ENCODE measurements at places on chromosomes 2 and 18.

DNA sequence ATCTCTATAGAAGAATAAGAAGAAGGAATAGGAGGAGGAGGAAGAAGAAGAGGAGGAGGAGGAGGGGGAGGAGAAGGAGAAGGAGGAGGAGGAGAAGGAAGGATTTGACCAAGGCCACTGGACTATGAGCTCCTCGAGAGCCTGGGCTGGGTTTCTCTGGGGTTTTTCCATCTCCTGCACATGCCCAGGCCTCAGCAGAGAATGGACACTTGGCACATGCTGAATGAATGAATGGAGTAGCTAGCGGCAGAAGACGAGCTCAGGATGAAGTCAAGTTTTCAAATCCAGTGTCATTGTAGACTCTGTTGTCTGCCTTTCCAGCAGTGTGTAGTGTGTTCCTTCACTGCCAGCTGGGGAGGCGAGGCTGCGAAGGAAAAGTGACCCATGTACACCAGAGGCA lies 2.2 kb downstream of the MYO7B start:
- no peak for DNase-seq

GRCh38 chr2:117774716-117775115 lies 39.8 kb upstream of the DDX18 start:
- DNase-seq: no peak

GRCh38 chr2:186309901-186310300 lies 176.2 kb upstream of the ZC3H15 start:
- DNase-seq: no peak

DNA sequence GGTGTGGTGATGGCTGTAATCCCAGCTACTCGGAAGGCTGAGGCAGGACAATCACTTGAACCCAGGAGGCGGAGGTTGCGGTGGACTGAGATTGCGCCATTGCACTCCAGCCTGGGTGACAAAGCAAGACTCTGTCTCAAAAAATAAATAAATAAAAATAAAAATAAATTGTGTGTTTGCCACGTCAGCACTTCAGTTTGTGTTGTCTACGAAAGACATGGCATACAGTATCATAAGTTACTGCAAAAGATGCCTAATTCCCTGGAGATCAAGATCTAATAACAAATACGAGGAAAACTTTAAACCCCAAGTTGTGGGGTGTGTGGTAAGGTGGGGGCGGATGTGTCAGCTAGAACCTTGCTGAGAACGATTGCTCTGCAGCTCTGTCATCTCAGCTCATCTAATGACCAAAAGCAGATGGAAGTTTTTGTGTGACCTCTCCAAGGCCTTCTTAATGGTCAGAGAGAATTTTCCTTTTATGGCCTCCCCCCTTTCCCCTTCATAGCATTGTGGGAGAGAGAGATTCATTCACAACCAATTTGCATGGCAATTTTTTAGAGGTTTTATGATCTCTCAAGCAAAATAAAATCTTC lies 11.3 kb downstream of the NPAS2 start:
- DNase-seq: no peak

DNA sequence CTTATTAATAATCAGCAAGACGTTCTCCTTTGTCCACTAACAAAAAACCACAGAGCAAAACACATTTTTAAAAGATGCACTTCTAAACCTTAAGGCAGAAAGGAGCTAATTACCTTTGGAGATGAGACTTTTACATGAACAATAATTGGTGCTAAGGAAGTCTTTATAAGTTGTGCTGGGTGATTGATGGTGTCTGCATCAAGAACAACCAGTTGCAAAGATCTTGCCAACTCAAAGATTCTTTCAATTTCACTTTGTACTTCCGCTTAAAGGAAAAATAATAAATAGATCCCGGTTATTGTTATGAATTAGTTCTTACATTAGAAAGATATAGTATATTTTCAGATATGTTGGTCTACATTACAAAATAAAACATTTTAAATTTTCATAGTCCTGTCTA lies 26.9 kb upstream of the ARL5A start:
- DNase-seq: no peak

DNA sequence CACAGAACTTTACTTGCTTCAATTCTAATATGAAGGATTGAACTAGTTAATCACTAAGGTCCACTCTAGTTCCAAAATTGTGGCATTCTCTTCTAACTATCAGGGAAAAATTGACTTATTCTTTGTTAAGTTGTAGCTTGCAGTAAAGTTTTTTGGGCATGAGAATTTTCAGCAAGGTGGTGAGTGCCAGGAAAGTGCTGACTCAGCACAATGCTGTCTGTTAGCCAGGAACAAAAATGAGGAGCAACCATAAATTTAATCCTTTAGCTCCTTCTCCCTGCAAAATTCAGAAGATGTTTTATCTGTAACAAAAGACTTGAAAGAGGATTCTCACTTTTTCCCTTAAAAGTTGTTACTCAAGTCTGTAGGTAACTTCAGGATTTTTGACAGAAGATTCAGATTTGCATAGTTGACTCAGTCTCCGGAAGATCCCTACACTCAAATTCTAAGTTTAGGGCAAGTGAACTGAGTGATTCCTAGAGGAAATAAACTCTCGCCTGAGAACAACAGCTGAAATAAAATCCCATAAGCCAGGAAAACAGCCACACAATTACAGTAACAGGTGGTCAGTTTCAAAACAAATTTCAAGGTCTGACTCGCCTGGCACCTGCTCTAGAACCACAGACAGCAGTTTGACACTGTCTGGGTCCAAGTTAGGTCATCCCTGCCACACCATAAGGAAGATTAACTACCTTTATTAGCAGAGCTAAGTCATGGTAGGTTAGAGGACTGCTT lies 20.2 kb upstream of the DARS1 start:
- DNase-seq: no peak

DNA sequence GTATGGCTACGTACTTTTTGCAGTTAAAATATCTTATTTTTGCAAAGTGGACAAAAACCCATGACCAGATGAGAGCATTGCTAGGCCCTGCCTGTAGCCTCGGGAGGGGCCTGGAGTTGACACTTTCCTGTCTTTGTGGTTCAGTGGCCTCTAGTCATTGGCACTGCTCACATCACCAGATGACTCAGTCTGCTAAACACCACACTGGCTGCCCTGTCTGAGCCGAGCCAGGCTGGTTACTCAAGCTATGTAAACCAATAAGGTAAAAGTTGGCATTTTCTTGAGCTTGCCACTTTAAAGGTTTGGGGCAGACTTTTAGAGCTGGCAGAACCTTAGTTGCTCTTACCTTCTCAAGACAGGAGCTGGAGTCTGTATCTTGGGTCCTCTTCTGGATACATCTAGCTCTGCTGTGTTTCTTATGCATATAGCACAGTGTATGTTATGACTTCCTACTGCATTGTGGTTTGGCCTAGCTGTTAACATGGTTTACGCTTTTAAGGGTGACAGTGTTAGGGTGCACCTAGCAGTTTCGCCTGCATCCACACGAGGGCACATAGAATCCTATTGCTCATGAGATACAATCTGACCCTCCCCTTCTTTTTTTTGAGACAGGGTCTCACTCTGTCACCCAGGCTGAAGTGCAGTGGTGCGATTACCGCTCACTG lies 76.4 kb downstream of the AP1S3 start:
- DNase-seq: no peak

DNA sequence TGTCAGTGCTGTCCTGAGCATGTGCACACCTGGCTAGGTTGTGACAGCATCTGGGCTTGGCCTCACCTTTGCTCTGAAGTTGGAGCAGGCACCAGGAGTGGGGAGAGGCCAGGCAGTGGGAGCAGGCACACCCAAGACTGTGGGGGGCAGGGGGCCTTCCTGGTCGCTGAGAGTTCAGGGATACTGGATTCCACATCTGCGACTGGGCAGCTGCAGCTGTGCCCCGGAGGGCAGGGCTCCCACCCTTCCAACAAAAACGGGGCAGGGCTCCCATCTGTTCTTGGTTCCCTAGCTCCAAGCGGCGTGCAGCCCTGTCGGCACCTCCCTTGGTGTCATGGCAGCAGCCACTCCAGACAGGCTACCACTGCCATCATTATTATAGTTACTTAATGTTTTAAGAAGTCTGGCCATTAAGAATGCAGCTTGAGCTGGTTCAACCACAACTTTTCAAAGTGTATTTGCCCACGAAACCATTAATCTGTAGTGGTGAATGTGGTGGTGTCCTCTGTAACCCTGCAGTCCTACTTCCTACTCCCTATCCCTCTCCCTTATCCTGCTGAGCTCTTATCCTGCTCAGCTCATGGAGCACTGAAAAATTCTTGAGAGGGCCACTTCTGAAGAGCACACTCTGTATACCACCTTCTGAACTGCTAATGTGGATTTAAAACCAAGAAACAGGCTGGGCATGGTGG lies 48.0 kb upstream of the RAB1A start:
- DNase-seq: no peak

GRCh38 chr2:73532381-73532780 lies 109.8 kb downstream of the NAT8 start:
- no peak for DNase-seq

DNA sequence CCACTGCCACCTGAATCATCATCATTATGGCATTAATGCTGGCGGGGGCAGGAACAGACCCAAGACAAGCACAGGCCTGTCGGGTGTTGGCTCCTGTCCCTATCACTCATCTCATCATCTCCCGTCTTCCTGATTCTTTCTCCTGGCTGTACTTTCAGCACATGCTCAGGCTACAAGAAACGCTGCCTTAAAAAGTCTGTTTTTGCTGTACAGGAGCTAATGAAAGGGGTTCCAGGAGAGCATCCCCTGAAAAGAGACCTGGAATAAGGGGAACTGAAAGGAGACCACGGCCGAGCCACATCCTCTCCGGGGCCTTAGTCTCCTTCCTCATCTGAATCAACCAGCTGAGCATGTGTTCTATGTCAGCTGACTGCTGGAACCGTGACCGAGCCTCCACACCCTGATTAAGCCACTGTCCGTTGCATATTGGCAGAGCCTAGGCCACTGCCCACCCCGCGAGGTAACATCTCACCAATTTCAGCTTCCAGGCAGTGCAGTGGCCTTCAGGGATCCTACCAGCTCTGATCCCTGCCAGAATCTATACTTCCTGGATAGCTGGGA lies 62.6 kb downstream of the DNMT3A start:
- no peak for DNase-seq

DNA sequence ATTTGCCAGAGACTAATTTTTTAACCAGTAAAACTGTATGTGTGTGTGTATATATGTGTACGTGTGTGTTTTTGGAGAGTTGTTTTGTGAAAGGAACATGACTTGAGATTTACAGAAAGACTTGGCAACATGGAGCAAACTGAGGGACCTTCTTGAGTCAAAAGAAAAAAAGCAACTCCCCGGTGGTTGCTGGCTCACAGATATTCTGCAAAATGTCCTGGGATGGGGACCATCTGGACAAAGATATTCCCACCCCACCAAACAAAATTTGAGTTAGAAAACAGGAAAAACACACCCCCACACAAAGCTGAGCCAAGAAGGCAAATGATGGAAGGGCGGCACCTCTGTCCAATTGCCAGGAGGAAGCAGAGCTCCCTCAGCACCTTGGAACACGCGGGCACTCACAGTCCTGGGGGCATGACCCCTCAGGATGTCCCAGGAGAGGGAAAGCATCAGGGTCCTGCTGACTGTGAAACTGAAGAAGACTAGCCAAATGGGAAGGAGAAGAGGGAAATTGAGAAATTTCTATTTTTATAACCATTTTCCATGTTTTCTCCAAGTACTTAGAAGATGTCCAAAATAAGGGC lies 290.2 kb upstream of the ACVR2A start:
- DNase-seq: no peak

DNA sequence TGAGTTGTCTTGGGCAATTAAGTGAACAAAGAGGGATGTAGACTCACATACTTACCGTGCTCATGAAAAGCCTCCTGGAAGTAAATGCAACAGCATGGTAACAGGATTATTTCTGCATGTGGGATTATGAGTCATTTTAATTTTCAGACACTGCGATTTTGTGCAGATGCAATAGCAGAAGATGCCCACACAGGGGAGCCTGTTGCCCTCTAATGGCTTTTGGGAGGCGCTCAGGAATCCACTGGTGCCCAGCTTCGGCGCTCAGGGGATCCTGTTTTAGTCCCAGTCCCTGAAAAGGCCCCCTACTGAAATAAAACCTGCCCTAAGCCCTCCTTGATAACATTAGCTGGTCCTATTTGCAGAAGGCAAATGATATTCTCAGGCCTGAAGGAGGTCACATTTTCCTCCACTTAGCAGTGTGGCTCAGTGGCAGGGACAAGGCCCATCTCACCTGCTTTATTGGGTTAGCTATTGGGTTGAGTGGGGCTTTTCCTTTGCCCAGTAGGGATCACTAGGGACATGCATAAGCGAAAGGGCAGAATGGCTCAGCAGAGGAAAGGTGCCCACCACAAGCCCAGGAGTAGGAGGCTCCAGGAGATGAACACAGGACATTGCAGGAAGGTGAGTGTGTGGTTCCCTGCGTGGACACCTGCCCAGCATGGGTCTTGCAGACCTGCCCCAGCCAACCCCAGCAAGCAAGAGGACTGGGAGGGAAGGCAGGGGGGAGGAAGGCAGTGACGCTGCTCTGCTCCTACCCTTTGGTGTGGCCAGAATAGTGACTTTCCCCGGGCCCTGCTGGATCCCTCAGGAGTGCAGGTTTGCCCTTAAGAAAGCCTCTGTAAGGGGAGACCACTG lies 26.5 kb upstream of the KCNS3 start:
- peak; percentile 36 for DNase-seq

DNA sequence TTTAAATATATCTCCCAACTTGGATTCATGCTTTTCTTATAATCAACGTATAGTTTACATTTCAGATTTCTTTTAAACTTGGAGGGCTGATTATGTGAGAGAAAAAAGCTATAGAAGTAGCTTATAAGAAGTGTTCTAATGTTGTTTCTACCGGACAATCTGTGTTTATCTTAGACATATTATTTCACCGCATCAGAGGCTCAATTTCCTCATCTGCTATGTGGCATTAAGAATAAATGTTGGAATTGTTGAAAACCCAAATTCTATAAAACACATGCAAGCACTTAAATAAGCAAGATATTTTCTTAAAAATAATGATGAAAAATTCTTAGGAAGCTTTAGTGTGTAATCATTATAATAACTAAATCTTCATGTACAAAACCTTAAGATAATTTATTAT lies 407.9 kb downstream of the HRH4 start:
- DNase-seq: no peak

- no peak for DNase-seq
Observed at GRCh38 chr2:184654945-184655344, 56.6 kb downstream of the ZNF804A start.

GRCh38 chr2:226873051-226873620 lies 37.3 kb downstream of the RHBDD1 start:
- no peak for DNase-seq

DNA sequence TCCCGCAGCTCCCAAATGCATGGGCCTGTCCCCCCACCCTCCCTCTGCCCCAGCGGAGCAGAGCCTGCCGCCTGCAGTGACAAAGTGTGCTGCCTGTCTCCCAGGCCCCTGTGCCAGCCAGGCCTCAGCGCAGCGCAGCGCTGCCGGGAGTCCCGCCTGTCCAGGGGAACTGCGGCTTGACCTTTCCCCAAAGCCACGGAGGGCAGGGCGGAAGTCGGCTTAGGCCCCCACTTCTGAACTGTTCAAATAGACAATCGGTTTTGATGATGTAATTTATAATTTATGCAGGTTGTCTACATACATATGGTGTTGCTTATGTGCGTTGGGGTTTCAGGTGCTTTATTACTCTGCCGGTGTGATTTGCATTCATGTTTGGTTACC lies 7.1 kb downstream of the GBX2 start:
- no peak for DNase-seq

Data from progenitor cell of endocrine pancreas (in vitro differentiated cells).